ENCODE measurements at places on chromosomes 16 and 17.
A peak's percentile ranks its signal among the peaks of the same experiment; 100 is the strongest.

- peak; percentile 46 for DNase-seq
Measured at GRCh38 chr17:75088465-75089417, 987 bp downstream of the SLC16A5 start.

DNA sequence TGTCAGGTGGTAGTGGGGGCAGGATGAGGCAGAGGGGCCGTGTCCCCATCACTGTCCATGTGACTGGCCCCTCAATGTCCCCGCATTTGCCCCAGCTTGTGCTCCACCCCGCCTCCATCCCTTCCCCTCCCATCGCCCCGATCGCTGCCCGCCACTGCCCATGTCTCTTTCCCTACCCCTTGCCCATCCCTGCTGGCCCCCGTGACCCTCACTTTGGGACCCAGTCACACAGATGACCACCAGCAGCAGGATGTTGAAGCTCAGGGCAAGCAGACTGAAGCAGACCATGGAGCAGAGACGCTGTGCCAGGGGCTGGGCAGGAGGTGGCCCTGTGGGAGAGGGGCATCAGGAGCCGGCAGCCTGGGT is 6.1 kb downstream of the ASGR2 start:
- no peak for DNase-seq

- no peak for DNase-seq
Measured at GRCh38 chr17:29674281-29674680, 51.6 kb upstream of the CORO6 start.

- no peak for DNase-seq
Measured at GRCh38 chr16:77304877-77305276, 105.7 kb downstream of the SYCE1L start.

DNA sequence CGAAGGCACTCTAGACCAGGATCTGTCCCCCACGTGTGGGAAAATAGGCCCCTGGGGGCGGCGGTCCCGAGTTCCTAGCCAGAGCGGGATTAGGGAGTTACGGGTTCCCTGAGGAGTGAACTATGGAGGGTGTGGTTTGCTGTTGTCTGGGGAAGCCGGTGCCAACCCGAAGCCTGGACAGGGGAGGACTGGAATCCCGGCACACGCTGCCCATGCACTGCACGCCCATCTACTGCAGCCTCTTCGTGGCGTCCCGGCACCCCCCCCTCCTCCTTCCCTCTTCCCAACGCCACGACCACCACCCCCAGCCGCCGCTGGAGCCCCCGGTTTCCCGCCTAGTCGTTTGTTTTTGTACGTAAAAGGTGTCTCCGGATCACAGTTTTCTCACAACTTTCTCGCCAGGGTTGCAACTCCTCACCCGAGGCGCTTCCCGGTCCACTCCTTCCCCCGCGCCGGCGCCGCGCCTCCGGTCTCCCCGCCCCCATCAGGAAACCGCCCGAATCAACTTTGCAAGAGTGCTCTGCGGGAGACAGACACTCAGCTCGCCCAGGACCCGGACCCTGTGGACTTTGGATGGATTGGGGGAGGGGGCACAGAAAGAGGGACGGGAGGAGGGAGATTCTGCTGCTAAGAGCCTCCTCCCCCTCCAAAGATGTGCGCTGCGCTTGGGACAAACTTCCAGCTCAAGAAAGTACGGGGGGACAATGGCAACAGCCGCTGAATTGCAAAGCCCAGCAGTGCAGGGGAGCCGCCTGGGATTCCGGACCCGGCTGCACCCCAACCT is 1.4 kb upstream of the LHX1 start:
- DNase-seq: no peak

- no peak for DNase-seq
Measured at GRCh38 chr17:31390426-31390747, 1.1 kb upstream of the RAB11FIP4 start.

GRCh38 chr17:8320990-8321389 is 10.9 kb downstream of the ARHGEF15 start:
- DNase-seq: no peak

DNA sequence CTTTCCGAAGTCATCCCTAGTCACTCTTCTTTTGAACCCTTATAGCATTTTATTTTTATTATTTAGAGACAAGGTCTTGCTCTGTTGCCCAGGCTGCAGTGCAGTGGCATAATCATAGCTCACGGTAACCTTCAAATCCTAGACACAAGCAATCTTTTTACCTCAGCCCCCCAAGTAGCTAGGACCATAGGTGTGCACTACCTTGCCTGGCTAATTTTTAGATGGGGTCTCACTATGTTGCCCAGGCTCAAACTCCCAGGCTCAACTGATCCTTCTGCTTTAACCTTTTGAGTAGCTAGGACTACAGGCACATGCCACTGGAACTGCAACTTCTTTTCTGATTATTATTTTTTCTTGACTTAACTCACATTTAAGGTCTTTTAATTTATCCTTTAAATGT is 33.0 kb upstream of the TMEM97 start:
- no peak for DNase-seq

DNA sequence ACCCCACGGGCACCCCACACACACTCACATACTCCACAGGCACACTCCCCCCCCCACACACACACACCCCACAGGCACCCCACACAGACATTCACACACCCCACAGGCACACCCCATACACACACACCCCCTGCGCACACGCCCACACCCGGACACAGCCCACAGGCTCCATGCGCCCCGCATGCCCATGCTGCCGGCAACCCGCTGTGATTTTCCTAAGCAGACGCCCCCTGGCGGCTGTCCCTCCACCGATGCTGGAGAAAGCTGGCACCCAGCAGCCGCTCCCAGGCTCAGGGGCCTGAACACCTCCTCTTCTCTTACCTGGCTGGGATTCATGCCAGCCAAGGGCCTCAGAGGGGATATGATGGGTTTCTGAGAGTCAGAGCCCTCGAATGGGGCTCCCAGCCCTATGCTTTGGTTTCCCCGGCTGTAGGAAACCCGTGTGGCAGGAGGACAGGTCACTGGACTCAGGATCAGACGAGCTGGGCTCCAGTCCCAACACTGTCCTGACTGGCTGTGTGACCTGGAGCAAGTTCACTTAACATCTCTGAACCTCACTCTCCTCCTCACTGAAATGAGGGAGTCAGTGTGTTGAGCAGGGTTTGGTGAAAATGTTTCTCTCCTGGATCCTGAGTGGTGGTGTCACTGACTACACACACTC is 19.6 kb upstream of the TNFRSF13B start:
- DNase-seq: peak; percentile 79

GRCh38 chr16:20774703-20775362 is 11.0 kb downstream of the ACSM3 start:
- DNase-seq: peak; percentile 58

DNA sequence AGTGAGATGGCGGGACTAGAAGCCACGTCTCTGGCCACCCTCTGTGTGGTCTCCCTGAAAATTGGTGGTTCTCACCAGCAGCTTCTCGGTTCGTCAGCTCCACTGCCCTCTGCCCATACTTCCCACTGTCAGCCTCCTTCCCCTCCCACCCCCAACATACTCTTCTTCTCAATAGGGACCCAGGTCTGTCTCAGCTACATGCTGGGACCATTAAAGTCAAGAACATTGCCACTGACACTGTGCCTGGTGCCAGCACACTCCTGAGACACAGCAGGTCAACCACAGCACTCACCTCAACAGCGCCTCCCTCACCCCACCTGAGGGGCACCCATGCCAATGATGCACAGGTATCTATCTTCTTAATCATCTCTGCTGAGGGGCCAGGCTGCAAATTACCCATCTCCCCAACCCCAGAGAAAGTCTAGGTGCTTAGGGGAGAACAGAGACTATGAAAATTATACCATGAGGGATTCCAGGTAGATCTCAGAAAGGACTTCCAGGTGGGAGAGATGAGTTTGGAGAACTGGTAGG is 1.3 kb downstream of the PLXDC1 start:
- no peak for DNase-seq

DNA sequence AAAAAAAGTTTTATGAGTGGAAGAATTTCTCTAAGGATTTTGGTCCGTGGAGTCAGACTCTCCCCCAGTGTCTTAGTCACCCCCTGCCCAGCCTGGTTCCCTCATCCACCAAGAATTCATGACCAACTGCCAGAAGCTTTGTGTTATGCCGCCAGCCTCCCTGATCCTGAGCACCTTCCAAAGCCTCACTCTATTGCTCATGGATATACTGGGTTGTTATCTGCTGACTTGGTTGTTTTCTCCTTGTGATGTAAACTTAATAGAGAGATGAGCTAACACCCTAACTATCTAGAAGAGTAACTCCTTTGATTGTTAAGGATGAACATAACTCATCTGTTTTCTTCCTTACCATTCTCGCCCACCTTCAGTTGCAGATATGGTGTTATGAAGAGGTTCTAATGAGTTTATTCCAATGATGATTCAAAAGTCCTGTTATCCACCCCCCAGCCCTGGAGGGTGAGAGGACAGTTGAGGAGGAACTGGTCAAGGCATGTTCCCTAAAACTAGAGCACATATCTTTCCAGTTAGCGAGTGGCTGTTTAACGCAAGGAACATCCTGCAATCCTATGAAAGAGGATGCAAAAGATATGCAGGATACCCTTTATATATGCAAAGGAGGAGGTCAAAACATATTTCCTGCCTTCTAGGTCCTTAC is 1.5 kb upstream of the PSMD3 start:
- no peak for DNase-seq

GRCh38 chr16:81520560-81521135 is 76.0 kb downstream of the CMIP start:
- peak; percentile 30 for DNase-seq

DNA sequence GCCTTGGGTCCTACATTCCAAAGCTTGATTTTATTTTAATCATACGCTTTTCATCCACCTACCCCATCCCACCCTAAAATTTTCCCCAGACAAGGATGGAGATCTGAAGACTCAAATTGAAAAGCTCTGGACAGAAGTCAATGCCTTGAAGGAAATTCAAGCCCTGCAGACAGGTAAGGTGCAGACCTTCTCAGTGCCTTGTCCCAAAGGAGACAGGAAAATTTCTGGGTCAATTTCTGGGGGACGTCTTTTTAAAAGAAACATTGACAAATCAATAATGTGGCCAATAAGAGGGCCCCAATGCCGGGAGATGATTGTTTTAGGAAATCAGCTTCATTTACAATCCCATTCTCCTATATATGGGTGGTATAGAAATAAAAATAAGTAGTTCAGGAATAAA is 5.7 kb downstream of the CLEC3A start:
- no peak for DNase-seq

- DNase-seq: peak; percentile 28
Measured at GRCh38 chr17:75516619-75517296, 430 bp downstream of the TSEN54 start.

DNA sequence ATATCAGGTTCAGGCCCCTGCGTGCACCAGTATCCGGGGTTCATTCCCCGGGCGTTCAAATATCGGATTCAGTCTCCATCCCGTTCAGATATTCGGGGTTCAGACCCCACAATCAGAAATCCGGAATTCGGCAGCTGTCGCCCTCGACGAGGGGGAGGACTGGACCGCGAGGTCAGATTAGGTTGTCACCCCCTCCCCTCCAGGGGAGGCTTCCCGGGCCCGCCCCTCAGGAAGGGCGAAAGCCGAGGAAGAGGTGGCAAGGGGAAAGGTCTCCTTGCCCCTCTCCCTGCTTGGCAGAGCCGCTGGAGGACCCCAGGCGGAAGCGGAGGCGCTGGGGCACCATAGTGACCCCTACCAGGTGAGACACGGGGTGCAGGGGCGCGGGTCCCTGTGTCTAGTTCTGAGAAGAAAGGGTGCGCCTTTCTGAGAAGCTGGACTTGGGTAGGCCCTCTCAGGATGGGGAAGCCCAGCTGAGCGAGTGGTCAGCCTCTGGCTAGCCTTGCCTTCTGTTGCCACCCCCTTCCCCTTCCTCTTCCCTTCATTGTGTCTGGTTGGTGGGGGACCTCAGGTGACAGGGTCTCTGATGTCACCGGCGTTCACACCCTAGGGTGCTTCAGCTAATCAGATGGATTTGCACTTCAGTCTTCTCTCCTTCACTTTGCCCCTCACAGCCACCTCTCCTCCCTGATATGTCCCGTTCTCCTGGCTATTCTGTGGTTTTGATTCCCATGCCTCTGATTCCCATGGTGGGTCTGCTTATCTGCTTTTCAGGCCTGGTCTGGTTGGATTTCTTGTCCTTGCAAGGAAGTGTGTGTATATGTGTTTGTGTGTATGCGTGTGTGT is 844 bp downstream of the TAOK2 start:
- peak; percentile 34 for DNase-seq

GRCh38 chr17:76640550-76641380 is 2.8 kb downstream of the ST6GALNAC1 start:
- DNase-seq: no peak

GRCh38 chr17:59623151-59623550 is 3.5 kb downstream of the CLTC start:
- DNase-seq: no peak

DNA sequence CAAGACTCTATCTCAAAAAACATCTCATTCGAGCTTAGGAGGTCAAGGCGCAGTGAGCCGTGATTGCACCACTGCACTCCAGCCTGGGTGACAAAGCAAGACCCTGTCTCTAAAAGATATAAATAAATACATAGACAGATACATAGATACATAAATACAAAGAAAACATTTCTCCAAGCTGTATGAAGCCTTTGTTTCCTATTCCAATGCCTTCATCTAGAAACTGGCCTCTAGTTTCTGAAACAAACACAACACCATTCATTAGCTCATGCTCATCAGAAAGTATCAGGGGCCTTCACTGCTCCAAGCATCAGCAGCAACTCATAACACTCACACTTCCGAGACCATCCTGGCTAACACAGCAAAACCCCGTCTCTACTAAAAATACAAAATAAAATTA is 10.3 kb upstream of the ASGR2 start:
- no peak for DNase-seq

GRCh38 chr17:78718575-78719208 is 63.4 kb downstream of the CYTH1 start:
- no peak for DNase-seq

- DNase-seq: no peak
Measured at GRCh38 chr17:20314834-20315233, 152.5 kb downstream of the LGALS9B start.

DNA sequence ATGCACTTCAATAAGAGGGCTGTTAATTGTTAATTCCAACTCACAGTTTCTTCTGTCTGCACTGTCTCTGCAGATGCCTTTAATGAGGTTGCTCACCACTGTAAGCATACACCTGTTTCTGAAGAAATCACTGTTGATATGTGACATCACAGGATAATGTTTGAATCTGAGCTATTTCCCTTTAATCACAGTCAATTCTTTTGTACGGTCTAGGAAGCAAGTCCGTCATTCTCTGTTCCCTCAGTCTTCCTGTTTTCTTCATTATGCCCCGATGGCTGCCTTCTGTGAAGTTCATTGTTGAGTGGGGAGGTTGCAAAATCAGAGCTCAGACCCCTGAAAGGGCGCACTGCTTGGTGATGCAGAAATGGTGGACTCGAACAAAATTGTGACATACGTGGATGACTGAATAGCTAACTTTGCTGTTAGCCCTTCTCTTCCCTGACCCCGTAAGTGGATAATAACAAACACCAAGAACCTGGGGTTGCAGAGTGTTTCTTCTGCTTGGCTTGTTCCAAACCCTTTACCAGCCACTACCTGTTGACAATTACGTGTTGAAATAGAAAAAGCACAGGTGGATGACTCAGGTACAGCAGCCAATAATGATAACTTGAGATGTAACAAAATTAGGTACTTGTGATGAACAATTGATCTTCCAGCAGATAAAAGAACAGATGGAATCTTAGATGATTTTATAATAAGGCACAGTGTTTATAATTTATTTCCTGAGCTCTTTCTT is 71.9 kb upstream of the AXIN2 start:
- no peak for DNase-seq
